ENCODE measurements at places on chromosomes 11 and 22.

DNA sequence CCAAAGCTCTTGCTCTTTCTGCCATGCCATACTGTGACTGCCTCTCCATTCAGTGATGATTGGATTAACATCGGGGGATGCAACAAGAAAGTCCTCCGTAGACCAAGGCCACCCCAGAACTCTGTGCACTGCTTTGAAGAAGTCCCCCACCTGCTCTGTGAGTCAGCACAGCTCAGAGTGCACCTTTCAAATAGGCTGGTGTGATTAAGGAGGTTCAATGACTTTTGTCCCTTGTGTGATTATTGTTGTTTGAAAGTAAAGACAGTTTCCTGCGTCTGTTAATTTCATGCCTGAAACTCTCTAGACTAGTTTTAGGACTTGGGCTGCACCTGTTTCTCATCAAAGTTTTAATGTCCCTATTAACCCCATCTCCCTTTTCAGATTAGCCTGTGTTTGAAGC is 33.0 kb upstream of the DBX1 start:
- DNase-seq, result no peak

DNA sequence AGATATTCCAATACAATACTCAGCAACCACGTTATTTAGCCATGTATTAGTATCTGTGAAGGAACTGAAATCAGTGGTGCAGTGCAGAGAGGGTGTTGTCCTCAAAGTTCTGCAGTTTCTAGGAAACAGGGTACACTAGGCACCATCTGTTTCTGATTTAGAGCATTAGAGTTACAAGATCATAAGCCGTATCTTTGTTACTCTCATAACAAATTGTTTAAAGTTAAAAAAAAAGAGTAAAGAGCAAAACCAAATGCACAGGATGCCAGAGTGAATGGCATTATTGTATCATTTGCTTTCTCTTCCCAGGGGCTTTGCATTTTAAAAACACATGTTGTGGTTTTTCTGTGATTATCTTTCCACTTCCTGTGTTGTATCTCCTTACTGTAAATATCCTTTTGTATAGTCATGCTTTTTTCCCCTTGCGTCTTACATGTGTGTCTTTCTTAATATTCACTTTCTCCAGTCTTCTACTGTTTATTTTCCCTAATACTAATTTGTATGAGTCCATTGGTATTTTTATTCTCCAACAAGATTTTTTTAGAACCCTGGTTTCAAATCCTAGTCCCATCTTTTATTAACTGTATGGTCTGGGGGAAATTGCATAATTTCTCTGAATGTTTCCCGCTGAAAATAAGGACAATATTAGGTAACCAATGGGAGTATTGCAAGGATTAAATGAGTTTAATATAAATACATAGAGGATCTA is 15.2 kb upstream of the NUP160 start:
- DNase-seq, result no peak

- DNase-seq, result no peak
These were observed 103.6 kb upstream of the HSD17B12 start for GRCh38 chr11:43576803-43577521.

DNA sequence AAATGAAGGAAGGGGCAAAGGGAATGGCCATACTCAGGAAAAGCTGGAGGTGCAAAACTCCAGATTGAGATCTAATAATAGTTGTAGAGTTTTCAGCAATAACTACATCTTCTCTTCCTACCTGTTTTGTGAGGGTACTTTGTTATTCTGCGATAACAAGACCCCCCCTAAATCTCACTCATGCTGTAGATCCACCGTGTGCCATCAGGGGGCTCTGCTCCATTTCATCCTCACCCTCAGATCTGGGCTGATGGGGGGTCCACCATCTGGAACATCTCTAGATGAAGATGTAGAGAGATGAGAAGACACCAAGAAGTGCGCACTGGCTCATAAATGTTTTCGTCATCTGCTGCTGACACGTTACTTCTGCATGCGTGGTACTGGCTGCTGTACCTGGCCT is 135.9 kb upstream of the KIRREL3 start:
- DNase-seq, result no peak

- no peak for DNase-seq
These were observed 6.0 kb downstream of the CASTOR1 start for GRCh38 chr22:30283342-30283741.

DNA sequence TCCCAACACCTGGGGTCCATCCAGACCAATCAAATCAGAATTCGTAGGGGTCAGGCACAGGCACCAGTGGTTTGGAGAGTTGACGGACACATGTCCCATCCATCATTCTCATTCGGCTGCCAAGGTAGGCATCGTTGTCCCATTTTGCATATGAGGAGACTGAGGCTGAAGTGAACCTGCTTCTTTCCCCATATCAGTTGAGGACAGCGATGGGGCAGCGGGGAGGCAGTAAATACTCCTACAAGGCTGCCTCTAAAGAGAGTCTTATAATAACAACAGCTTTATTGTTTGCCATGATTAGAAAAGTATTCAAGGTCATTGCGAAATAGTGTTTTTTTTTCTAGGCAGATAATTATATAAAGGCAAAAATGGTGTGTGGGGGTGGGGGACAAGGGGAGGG is 1.6 kb upstream of the BEST1 start:
- no peak for DNase-seq

- DNase-seq, result no peak
These were observed 1.1 kb downstream of the CSTF3 start for GRCh38 chr11:33160136-33160535.

GRCh38 chr11:36600180-36600579 is 2.1 kb upstream of the RAG2 start:
- no peak for DNase-seq

DNA sequence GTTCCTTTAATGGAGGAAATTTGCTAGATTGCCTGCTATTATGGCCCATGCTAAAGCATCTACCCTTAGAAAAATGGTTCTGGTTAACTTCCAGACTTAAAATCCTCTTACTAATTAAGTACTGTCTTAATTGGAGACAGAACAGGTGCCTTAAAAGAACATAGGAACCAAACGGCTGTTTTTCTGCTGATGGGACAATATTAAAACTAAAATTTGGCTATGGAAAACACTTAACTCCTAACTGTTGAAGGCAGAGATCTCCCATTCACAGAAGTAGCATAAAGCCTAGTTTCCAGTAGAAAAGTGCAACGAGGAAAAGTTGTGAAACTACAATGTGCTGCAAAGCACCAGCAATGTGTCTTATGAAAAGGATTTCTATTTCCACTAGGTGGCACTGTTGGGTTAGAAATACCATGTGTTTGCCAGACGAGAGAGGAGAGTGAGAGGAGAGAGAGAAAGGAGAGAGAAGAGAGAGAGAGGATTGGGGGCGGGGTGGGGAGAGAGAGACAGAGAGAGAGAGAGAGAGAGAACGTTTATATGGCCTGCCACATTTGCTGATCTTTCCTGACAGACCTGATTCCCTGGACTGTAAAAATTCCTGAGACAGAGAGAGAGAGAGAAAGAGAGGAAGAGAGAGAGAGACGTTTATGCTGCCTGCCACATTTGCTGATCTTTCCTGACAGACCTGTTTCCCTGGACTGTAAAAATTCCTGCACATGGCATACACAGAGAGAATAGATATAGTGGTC is 51.5 kb downstream of the FAM181B start:
- DNase-seq, result no peak

- DNase-seq, result no peak
These were observed 88.9 kb upstream of the CLNS1A start for GRCh38 chr11:77726524-77726923.

DNA sequence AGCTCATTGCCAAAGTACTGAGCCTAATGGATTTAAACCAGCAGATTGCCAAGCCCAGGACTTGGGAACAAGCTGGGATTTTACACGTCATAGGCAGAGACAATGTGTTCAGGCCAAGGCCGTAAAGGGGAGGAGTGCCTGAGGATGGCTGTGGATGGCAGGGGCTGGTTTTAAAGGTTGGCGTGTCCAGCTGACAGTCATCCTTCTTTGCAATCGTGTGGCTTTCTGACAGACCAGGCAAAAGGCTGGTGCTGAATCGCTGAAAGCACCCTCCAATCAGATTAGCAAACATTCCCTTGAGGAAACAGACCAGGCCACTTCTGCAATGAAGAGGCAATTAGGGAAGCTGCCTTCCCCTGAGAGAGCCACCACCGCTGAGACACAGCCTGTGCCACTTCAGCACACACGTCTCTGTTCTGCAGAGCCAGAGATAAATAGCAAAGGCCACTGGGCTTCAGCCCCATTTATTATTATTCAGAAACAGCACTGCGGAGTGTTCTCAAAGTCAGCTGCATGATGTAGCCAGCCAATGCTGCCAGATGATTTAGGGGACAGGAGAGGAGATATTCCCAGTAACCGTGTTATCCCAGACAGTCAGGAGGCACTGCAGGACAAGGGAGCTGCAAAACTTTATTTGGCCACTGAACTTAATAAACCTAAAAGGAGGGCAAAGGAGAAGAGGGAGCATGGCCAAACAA is 54.2 kb upstream of the CSNK2A3 start:
- no peak for DNase-seq

DNA sequence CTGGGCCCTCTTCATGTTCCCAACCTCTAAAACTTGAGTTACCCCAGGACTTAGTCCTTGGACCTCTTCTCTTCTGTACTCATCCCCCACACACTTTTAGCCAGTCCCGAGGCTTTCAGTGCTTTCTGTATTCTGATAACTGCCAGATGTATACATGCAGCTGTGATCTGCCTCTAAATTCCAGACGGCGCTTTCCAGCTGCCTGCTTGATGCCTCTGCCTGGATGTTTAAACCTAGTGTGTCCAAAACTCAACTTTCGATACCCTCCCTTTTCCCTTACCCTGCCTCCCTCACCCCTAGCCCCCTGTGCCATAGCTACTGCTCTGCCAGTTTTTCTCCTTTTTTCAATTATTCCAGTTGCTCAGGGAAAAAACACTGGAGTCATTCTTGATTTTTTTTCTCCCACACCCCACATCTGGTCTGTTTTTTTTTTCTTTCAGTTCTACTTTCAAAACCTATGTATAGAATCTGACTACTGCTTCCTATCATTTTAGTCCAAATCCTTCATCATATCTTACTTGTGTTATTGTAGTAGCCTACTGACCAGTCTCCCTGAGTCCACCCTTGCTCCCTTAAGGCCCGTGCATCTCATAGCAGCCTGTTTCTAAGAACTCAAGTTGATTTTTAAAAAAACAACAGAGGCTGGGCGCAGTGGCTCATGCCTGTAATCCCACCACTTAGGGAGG is 32.9 kb upstream of the TECTA start:
- no peak for DNase-seq

DNA sequence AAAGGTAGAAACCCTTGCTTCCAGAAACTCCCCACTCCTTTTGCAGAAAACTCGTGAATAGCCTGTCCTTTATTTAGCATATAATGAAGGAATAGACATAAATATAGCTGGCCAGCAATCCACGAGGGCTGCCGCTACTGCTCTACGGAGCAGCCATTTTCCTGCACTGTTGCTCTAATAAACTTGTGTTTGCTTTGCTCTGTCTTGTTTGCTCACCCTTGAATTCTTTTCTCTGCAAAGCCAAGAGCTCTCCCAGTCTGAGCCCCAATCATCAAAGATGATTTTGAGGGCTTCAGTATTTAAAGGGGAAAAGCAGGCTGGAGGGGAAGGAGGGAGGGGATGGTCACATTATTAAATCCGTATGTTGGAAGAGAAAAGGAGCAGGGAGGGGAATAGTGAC is 16.6 kb upstream of the CHKA start:
- DNase-seq, result no peak

GRCh38 chr22:29563652-29564460 is 10.3 kb upstream of the THOC5 start:
- no peak for DNase-seq

DNA sequence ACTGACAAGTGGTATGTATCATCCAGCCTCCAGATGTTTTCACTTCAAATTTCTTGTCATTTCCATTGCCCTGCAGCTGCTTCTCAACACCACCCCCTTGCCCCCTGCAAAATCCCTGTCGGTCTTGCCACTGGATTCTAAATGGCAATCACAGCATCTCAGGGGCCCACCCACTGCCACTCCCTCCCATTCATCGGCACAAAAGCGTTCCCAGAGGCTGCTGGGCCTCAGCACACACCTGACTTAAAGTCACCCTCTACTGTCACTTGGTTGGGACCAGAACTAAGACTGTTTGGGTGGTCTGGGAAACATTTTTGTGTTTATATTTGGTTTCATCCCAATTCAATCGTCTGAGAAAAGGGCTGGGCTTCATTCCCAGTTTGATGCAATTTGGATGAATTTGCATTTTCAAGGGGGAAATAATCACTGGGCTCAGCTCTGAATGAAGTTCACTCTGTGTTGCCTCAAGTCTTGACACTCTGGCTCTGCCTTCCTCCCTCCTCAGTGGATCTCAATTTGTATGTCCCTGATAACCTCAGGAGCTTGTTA is 27.1 kb downstream of the SYT13 start:
- no peak for DNase-seq

DNA sequence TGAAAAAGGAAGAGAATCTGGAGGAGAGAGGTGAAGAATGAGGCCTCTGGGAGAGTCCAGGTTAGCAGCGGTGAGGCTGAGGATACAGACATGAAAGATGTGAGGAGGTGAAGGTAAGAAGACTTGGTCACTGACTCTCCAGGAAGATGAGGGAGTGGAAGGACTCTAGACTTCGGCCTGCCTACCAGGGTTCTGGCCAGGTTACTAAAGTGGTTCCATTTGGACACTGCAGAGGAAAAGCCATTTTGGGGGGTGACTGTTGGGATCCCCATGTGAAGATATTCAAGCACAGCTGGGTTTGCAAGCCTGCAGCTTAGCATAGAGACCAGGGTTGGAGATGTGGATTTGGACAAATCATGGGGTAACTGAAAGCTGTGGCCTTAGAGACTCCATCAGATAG is 7.8 kb downstream of the DCHS1 start:
- no peak for DNase-seq

- DNase-seq, result no peak
These were observed 563.0 kb downstream of the MIAT start for GRCh38 chr22:27220339-27220738.

DNA sequence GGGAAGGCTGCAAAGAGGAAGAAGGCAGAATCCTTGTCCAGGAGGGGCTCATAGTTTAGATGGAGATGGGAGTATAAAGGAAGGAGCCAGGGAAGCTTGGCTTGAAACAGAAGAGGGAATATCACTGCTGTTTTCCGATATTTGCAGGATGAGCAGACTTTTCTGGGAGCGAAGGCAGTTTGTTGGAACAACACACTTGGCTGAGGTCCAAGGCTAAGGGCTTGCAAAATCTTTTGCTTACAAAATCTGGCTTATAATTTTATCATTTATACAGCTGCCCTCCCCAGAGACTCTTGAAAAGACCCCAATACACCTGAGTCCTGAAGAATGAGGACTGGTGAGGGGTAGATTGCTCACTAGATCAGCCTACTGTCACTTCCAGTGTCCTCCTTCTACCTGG is 174.8 kb downstream of the NELL1 start:
- no peak for DNase-seq

DNA sequence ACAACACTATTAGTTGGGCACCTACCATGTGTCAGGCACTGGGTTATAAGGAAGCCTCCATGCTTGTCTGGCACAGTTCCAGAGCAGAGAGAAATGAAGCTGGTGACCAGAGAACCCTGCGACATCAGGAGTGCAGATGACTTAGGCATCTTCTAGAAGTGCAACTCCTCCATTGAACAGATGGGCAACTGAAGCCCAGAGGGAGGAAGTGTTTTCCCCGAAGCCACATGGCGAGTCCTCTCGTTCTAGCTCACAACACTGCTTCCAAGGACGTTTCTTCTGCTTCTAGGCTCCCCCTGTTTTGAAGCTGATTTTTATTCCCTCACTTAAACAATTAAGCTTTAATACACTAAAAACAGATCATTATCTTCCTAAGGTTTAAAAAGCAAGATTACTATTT is 109.8 kb upstream of the SYT13 start:
- no peak for DNase-seq

- DNase-seq, result no peak
These were observed 49.7 kb downstream of the GRIK4 start for GRCh38 chr11:120561286-120561685.
